ENCODE measurements at places on chromosomes 1 and 21.

DNA sequence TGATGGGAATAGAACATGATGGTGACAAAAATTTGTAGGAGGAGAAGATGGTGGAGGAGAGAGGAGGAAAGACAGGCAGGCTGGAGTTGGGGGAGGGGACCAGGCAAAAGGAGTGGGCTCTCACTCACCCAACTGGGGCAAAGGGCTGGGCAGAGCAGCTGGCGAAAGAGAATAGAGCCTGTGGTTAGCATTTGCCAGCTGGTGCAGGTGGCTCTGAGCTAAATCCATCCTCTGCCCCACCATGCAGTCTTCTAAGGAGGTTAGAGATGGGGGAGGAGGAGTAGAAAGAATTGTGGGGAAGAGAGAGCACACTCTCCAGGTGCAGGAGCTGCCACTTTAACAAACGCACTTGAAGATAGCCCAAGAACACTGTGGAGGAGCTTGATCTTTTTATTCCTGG, 27.6 kb upstream of the SLAMF1 start:
- no peak for DNase-seq

- no peak for DNase-seq
These were observed 144.8 kb downstream of the GLUL start for GRCh38 chr1:182246783-182247182.

DNA sequence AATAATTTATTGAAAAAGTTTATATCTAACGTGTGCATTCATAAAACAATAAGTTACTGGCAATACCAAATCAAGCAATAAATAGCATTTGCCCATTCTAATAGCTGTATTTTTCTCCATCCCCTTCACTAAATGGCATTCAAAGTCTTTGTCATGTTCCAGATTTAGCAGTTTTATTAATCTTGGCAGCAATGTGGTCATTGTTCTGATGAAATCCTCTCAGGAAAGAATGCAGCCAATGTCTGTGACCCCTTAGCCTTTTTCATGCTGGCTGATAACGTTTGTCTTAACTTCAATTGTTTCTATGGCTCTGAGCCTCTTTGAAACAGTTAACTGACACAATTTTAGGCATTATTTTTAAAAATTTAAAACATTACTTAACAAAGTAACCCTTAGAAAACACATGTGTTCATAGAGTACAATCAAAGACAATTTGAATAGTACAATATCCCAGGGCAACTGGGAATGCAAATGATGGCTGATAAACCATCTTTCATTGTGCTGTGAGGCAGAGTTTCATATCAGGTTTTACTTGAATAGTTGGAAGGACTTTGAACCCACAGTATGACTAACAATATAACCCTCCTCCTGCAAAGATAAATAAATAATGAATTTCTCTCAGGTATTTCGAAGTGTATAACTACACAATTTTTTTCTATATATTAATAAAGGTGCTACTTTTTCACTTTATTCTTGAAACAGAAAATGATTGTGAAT, 217.5 kb downstream of the LRRIQ3 start:
- DNase-seq: no peak

- DNase-seq: no peak
These were observed 292.9 kb downstream of the PLA2G4A start for GRCh38 chr1:187121661-187122060.

- DNase-seq: no peak
These were observed 501.2 kb upstream of the ADGRL4 start for GRCh38 chr1:79507770-79508169.
